ENCODE measurements at places on chromosomes 4 and X.

- no peak for DNase-seq
These were observed 39.6 kb upstream of the MAGEA4 start for GRCh38 chrX:151873096-151873495.

GRCh38 chr4:73751166-73751565, 10.8 kb downstream of the CXCL8 start:
- DNase-seq, result no peak

GRCh38 chrX:113947548-113947947, 636.3 kb upstream of the HTR2C start:
- no peak for DNase-seq

- no peak for DNase-seq
These were observed 165.3 kb upstream of the MAP3K15 start for GRCh38 chrX:19680580-19680979.

GRCh38 chrX:23552303-23552702, 115.0 kb upstream of the PRDX4 start:
- DNase-seq, result no peak

- no peak for DNase-seq
These were observed 37.9 kb upstream of the TRPC3 start for GRCh38 chr4:121989715-121990114.

DNA sequence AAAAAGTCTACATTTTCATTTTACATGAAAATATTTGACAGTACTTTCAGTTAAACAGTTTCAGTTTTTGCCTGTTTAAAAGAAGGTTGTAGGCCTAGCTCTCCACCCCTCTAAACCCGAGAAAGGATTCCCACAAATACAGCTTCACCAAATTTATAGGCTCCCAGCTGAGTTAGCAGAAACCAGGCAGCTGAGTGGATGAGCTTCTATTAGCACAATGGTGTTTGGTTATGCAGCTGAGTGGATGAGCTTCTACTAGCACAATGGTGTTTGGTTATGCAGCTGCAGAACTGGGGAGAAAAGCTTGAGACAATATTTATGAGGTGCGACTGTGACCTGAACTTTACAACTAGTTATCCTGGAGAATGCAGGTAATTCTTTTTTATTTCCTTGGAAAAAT, 36.6 kb upstream of the PAQR3 start:
- peak; percentile 14 for DNase-seq

All from kidney (tissue), 22 donors.